ENCODE measurements at places on chromosomes 2 and 18.

DNA sequence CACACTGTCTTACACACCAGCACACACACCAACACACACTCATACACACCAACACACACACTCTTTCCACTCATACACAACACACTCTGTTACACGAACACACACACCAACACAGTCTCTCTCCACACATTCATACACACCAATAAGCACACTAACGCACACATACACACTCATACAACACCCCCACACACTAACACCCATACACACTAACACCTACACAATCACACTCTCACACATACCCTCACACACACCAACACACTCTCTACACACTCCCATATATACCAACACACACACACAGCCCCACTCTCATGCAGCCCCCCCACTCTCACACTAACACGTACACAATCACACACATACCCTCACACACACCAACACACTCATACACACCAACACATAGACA lies 123.8 kb downstream of the DYSF start:
- no peak for DNase-seq

DNA sequence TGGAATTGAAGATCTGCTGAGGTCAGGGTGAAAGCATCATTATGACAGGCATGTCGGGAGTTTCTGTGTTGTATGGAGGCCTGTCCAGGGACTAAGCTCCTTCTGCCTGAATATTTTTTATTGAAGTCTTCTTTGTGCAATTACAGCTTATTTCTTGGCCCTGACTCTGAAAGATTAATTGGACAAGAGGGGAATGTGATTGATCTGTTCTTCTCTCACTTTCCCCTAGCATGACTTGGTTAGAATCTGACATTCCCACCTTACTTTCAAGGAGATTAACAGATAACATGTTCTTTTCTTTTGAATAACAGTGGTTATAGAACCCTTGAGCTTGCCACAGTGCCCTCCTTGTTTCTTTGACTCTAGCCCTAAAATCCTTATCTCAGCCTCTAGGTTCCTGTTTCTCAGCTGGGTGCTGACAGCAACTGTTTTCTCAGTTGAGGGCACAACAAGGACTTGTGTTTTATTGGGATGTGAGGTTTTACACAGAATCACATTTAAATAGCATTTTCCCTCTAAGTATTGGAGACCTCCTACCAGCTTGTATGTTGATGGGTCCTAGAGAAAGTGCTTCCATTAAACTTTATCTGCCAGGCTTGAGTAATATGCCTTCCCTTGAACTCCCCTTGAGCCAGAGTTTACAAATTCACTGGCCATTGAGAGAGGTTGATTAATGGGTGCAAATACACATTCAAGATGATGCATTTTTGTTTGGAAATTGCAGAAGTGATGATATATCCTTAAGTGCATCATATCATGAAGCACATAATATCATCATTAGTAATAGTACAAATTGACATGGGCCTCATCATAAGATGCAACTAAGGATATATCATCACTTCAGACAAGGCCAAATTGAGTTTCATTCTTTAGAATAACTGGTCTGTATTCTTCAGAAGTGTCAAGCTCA lies 12.5 kb downstream of the TTLL4 start:
- DNase-seq = no peak

- peak; percentile 76 for DNase-seq
These were observed 58.9 kb downstream of the FAM168B start for GRCh38 chr2:131034122-131035051.

DNA sequence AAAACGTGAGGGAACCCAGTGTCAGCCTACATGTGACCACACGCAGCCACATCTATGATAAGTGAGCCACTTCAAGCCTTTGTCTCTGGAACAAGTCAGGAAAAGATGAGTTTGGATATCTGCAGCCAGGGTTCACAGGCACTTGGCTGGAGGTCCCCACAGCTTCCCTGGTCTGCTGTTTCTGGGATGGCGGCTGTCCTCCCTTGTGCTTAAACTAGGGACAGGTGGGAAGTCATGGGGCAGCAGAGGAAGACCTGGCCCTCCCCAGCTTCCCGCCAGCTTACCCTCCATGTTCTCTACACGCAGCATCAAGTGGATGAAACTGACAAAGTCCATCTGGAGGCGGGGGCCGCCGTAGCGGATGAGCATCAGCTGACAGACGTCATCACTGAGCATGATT lies 38.5 kb upstream of the GALNT14 start:
- DNase-seq = no peak

DNA sequence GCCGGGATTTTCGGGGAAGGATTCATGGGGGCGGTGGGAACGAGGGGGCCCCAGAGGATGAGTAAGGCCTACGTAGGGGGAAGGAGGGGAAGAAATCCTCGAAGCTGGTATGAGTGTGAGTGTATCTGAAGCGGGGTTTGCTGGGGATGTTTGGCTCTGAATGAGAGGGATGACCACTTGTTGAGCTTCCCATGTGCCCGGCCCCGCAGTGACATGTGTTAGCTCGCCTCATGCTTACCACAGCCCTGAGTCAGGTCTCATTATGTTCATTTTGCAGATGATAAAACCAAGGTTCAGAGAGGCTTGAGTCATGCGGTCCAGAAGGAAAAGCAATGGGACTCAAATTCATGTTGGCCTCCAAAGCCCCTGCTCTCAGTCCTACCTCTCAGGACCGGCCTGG lies 214.7 kb downstream of the BCL2 start:
- DNase-seq = no peak
